Stimulated activated CD4-positive, alpha-beta T cell treated with anti-CD3 and anti-CD28 coated beads, TNF-alpha, amount 100 ng/mL, for 4 hours (primary cell): ENCODE measurements at places on chromosomes 6 and 20.

GRCh38 chr6:89792881-89793280 lies 26.7 kb downstream of the MDN1 start:
- no peak for DNase-seq

DNA sequence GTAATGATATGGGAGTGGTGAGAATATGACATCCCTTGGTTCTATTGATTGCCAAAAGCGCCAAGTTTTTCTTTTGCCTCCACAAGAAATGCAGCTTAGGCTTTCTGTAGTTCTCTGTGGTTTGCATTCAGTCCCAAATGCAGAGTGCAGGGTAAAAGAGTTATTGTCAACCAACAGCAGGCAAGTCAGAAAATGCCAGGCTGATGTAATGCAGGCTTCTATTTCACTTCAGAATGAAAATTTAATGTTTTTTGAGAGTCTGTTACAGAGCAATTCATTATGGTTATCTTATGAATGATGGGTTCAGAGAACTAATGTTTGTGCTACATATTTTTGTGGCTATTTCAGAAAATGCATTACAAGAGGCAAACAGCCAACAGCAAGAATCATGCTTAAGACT lies 293.5 kb downstream of the CENPW start:
- no peak for DNase-seq

DNA sequence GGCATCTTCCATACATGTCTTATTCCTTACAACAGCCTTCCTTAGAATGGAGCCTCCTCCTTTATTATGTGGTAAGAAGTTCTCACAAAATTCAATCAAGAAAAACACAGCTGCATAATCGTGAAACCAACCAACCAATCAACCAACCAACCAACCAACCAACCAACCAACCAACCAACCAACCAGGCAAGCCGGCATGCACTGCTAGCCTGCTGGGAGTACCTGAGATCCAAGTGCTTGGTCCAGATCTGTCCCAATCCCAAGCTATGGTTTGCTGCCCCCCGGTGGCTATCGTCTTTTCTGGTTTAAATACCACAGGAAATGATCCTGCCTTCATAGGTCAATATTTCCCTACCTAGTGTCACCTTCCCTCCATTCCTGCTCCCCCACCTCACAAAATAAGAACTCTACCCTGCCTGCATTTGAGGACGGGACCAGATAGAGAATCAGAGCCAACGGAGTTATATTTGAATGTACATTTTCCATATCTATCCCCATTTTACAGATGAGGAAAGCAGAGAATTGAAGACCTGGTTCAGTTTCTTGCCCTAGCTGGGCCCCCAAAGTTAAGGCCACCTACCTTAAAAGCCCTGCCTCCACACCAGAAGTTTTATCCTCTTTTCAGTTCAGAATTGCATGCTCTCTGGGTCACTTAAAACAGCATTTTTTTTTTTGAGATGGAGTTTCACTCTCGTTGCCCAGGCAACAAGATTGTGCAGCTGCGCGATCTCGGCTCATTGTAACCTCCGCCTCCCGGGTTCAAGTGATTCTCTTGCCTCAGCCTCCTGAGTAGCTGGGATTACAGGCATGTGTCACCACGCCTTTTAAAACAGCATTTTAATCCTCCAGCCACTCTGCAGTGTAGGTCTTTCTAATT lies 27.1 kb downstream of the RAB44 start:
- DNase-seq, result no peak

- no peak for DNase-seq
Measured at GRCh38 chr6:17725083-17725482, 18.4 kb upstream of the NUP153 start.

DNA sequence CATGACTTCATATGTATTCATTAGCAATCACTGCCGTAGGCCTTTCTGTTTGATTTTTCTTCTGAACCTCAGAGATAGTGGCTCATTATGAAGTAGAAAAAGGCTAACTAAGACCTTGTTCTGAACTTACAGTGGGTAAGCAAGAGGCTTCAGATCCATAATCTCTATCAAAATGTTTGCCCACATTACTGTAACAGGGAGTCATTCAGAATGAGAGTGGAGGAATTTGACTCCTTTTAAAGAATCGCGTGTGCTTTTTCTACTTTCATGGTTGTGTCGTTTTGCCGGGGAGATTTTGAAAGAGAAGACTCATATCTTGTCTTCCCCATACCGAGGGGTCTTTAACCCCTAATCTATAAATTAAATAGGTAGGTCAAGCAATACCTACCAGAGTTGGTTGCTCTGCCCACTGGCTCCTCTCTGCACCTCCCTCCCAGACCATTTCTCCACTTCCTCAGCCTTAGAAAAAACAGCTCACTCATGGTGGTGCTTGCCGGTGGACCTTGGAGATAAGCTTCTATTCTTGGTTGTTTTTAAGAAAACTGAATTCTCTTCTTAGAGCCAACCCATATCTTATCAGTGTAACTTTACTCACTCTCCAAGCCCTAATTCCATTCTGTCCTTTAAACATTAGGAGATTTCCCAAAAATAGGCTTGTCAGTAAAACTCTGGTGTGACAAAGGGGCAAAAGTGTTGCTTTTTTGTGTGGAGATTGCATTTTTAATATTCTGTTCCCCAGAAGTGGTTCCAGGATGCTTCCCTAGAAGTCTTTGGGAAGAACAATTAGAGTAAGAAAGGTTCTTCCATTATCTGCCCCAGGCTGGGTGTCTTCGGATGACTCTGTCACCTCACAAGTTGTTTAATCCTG lies 56.6 kb downstream of the E2F3 start:
- no peak for DNase-seq

DNA sequence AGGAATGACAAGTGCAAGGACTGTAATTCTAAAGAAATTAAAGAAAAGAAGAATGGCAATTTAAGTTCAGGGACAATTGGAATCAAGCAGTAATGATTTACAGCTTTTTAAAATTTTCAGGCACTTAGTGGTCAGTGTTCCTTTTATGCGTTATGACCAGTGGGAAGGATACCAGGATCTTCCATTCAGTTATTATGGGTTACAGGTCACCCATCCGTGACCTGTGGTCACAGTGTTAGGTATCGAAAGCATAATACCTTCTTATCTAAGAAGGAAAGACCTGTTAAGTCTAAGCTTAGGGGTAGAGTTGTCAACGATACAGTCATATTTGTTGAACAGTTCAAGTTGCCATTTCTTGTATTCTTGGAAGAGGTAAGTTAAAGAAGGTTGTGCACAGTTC lies 253.8 kb downstream of the LAMA2 start:
- no peak for DNase-seq

- DNase-seq, result no peak
Measured at GRCh38 chr6:149405823-149406765, 6.0 kb downstream of the SUMO4 start.

DNA sequence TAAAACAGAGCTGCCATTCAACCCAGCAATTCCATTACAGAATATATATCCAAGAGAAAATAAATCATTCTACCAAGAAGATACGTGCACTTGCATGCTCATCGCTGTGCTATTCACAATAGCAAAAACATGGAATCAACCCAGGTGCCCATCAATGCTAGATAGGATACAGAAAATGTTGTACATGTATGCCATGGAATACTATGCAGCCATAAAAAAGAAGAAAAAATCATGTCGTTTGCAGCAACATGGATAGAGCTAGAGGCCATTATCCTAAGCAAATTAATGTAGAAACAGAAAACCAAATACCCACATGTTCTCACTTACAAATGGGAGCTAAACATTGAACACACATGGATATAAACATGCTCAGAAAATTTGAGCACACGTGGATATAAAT lies 633.1 kb upstream of the CITED2 start:
- DNase-seq, result no peak

DNA sequence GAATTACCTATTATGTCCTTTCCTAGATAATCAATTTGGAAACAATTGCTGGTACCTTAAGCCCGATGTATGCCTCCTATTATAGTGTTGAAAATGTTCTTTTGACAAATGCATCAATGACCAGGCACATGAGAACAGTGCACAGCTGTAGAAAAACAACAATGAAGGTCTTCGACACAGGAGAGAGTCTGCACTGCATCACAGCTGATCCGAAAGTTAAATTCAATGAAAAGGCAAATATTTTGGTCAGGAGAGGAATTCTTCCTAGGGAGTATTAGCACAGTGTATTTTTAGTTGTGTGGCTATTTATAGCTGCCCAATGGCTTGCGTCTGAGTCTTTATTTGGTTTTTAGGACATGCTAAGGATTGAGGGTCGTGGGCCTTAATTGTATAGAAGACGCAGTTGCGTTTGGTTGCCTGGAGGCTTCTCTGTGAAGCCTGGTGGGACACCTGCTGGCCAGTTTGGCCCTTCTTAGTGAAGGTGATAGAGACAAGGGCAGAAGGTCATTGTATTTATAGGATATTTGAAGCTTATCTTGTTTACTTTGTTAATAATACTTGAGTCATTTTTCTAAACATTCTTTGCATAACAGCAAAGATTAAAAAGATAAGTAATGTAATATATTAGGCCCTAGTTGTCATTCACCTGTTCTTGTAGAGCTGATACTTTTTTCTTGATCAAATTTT lies 72.3 kb downstream of the CDYL start:
- DNase-seq, result no peak

DNA sequence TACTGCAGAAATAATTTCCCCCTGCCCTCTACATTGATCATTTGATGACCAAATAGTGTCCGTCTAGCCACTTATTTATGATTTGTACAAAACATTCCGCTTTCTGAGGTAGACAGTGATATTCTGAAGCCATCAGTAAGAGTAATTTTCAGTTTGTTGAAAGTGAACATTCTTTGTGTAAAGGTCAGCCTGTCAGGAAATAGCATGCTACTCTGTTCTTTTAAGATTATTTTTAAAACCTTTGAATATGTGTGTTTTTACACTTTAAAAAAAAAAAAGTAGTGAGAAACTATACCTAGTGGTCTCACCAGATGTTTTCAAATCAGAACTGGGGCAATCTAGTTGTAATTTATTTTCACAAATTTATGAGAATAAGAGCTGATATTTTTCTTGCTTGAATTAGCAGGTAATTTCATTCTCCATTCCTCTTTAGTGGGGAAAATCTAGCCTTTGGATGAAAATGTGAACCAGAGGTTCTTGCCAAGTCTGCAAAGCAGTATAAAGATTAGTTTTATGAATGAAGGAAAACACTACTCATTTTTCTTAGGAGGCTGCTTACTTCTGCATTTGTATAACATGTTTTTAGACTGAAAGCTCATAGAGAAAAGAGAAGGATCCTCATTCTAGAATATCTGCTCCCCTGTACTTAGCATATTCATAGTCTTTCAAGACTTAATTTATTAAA lies 12.1 kb upstream of the REV3L start:
- DNase-seq, result no peak

DNA sequence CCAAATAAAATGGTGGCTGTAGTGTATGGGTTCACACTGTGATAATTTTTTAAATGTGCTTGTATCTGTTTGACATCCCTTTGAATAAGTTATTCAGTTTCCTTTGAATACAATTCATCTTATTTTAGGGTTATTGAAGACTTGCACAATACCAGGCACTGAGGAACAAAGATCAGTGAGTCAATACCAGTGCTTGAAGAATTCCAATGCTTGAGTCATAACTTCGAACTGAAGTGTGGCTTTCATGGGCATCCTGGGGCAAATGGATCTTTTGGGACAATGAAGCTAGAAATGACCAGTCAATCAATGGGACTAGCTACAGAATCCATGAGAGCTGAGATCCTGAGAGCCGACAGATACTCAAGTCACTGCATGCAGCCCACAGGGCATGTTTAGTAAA lies 349.9 kb upstream of the FLRT3 start:
- no peak for DNase-seq

- no peak for DNase-seq
Measured at GRCh38 chr6:137832110-137832509, 34.9 kb upstream of the TNFAIP3 start.

DNA sequence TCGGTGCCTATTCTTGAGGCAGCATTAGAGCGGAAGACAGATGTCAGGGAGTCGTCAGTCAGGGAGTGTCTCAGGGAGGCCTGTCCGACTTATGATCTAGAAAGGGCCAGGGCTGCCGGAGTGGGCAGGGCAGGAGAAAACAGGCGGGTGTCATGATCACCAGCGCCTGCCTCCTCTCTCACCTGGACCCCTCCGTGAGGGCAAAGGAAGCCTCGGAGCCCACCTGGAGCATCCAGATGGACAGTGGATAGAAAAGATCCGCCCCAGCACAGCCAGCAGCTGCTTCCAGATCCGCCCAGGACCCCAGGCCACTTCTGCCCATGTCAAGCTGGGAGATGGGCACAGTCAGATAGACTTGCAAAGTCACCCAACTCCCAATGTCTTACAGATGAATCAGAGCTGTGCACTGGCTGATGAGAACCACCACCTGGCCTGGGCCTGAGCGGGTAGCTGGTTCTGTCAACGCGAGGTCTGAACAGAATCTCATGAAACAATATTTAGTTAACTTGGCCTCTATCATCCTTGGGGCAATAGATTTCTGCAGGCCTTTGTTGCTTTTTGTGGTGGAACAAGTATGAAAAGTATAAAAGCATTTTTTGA lies 22.2 kb downstream of the PSMG4 start:
- no peak for DNase-seq

DNA sequence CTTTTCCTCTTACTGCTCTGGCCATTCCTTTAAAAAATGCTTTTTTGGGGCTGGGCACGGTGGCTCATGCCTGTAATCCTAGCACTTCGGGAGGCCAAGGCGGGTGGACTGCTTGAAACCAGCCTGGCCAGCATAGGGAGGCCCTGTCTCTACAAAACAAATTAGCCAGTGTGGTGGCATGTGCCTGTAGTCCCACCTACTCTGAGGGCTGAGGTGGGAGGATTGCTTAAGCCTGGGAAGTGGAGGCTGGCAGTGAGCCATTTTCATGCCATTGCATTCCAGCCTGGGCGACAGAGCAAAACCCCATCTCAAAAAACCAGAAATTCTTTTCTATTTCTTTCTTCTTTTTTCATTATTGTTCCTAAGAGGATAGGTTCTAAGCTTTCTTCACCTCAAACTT lies 36.9 kb upstream of the RNF144B start:
- DNase-seq, result no peak

- no peak for DNase-seq
Measured at GRCh38 chr6:71706523-71706922, 179.8 kb upstream of the RIMS1 start.

DNA sequence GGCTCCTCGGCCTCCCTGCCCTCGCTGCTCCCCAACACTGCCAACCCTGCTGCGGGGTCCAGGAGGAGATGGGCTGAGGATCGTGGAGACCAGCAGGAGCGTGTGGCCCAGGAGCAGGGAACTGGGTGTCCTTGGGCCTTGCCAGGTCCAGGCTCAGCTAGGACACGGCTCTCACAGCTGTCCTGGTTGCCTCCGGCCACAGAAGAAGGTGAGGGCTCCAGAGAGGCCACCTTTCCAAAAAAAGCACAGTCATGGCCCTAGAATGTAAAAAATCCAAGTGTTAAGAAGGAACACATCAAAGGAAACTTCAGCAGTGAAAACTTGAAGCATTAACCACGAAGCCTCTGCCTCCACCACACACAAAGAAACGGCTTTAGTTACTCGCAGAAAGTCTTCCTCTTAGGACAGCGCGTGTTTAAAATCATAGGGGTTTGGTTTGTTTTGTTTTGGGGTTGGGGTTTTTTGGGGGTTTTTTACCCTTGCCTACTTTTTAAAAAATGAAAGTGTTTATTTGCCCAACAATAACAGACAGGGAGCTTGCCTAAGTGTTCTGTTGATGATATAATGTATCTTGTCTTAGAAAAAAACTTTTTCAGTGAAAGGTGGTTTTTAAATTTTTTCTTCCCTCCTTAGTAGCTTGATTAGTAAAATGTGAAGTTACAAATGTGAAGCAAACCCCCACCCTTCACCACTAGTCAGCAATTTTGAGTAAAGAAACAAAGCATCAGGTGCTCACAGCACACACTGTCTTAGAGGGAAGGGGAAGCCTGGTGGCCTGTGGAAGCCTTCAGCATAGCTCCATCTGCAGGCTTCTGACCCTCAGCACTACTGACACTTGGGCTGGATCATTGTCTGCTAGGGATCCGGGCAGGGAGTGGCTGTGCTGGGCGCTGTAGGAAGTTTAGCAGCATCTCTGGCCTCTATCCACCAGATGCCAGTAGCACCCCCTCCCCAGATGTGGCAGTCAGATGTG lies 60.0 kb downstream of the PTPN1 start:
- DNase-seq, result no peak
